ENCODE measurements at places on chromosomes 1 and 21.

- DNase-seq: no peak
These were observed 143.4 kb downstream of the ZZZ3 start for GRCh38 chr1:77538956-77539518.

- no peak for DNase-seq
These were observed 28.2 kb upstream of the CRNN start for GRCh38 chr1:152442301-152442700.

- DNase-seq: no peak
These were observed 21.0 kb downstream of the EDN2 start for GRCh38 chr1:41463516-41463915.

GRCh38 chr1:34690269-34690668 lies 64.6 kb upstream of the GJB5 start:
- DNase-seq: no peak

GRCh38 chr1:160838888-160839287 lies 23.8 kb downstream of the CD244 start:
- no peak for DNase-seq

- no peak for DNase-seq
These were observed 45.3 kb upstream of the MTF2 start for GRCh38 chr1:93033785-93034184.

DNA sequence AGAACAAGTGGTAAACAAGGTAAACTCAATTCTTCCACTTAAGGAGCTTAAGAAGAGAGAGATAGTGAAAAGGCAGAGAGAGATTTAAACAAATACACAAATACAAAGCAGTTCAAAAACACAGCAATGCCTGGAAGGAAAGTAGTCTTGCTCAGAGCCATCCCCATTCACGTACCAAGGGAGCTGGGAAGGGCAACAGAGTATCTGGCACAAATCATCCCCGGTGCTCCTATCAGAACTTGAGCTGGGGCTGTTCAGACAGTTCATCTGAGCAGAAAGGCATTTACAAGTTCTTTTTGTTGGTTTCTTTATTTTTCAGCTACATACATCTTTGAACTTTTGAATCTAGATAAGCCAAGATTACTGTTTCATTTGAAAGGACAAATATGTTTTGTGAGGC lies 233.9 kb downstream of the KCNH1 start:
- no peak for DNase-seq

DNA sequence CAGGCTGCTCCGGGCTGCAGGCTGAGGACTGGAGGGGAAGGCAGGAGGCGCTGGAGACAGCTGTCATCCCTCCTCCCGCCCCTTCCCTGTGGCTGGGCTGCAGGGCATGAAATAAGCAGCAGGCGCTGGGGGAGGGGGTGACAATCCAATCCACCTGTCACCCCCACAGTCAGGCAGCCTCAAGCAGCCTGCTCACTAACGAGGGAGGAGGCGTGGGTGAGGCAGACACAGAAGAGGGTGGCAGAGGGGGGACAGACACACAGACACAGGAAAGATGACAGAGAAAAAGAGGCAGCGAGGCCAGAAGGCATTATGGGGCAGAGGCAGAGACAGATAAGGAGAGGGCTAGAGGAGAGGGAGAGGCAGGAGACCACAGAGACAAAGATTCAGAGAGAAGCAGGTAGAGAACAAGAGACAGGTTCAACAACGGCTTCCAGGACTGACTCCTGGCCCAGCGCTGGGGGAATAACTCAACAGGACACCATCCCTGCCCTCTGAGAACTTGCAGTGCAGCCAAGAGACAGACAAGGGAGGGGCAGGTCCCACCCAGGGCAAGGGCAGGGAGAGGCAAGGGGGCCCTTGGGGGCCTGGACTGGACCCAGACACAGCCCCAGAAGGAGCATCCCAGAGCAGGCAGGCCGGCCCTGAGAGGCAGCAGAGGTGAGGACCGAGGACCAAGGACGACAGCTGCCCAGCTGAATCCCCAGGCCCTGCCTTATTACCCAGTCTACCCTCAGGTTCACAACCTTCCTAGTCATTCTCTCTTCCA lies 11.2 kb downstream of the MEF2D start:
- no peak for DNase-seq

- no peak for DNase-seq
These were observed 387.6 kb downstream of the LTN1 start for GRCh38 chr21:28604946-28605537.

DNA sequence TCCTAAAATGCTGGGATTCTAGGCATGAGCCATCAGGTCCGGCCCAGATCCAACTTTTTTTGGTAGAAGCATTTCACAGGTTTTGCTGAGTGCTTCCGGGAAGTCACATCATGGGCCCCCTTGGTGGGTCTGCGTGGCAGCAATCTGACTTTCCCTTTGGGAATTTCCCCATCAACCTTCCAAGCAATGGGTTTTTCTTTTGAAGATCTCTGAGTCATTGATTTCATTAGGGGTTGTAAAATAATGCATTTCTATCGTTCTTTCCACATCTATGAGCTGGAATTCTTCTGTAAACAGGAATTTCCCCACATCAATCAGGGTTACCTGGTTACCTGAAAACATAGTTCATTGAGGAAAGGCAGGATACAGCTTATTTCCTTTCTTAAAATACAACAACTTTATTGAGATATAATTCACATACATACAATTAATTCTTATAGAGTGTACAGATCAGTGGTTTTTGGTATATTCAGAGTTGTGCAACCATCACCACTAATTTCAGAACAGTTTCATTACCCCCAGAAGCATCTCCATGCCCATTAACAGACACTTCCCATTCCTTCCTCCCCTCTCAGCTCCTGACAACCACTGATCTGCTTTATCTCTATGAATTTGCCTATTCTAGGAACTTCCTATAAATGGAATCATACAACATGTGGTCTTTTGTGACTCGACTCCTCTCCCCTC lies 9.9 kb upstream of the ZBTB17 start:
- no peak for DNase-seq
